Stimulated activated CD8-positive, alpha-beta memory T cell treated with anti-CD3 and anti-CD28 coated beads, Interleukin-15, amount 100 ng/mL, for 4 hours (primary cell): ENCODE measurements at places on chromosomes 11 and 22.

DNA sequence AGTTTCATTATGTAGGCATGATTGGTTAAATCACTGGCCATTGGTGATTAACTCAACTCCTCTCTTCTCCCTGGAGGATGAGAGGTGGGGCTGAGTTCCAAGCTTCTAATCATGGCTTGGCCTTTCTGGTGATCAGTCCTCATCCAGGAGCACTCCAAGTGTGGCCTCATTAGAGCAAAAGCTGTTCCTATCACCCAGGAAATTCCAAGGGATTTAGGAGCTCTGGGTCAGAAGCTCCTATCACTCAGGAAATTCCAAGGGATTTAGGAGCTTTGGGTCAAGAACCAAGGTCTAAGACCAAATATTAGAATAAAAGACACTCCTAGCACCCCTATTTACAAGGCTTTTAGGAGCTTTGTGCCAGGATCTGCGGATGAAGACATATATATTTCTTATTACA, 168.0 kb upstream of the BDNF start:
- DNase-seq: no peak

DNA sequence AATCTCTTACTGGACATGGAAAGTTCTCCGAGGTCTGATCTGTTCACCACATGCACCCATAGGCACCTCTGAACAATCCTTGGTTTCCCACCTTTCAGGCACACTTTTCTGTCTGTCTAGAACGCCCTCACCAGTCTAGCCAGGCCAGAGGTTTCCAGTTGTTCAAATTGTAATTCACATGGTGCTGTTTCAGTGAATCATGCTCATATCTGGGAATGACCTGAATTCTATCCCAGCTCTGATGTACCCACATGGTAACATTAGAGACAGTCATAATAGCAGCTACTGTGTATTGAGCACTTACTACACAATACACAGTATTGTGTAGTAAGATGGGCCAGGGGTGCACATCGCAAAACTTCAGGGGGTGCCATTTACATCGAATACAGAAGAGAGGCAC, 138.2 kb downstream of the COMMD9 start:
- no peak for DNase-seq

- DNase-seq: no peak
These were observed 60.4 kb upstream of the ZBED5 start for GRCh38 chr11:10918275-10918674.

- DNase-seq: no peak
These were observed 43.1 kb downstream of the PITPNB start for GRCh38 chr22:27875951-27876350.

- no peak for DNase-seq
These were observed 20.2 kb downstream of the C22orf31 start for GRCh38 chr22:29041408-29041807.

GRCh38 chr11:106668147-106668546, 350.1 kb downstream of the GUCY1A2 start:
- no peak for DNase-seq

DNA sequence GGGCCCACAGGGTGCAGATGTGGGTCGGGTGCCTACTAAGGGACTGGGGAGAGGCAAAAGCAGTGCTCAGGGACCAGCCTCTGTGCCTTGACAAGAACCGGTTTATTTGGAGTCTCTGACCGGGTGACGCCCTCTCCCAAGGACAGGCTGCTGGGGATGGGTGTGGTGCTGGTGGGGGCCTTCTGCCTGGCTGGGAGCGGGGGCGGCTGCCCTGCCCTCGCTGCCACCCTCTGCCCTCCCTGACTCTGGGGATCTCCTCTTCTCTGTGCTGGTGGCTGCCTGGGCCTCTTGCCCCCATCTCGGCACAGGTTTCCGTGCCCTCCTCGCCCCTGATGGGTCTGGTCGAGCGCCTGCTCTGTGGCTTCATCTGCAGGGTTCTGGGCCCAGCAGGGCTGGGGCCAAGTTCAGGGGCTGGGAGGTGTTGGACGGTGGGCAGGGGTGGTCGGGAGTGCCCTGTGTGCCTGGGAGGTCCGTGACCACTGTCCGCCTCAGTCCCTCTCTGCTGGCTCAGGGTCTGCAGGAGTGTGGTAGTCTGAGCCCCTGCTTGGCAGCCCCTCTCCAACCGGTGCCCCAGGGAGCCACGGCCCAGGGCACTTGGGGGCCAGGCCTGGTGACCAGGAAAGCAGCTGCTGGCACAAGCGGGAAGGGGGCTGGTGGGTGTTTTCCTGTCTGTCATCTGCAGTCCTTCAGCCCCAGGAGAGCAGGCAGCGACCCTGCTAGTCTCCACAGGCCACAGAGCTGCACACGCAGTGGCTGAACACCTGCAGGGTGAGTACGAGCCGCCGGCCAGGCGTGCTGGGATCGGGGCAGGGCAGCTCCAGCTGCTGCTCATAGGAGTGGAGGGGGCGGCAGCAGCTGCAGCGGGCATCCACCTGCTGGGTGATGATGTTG, 23.5 kb downstream of the MUC6 start:
- no peak for DNase-seq

DNA sequence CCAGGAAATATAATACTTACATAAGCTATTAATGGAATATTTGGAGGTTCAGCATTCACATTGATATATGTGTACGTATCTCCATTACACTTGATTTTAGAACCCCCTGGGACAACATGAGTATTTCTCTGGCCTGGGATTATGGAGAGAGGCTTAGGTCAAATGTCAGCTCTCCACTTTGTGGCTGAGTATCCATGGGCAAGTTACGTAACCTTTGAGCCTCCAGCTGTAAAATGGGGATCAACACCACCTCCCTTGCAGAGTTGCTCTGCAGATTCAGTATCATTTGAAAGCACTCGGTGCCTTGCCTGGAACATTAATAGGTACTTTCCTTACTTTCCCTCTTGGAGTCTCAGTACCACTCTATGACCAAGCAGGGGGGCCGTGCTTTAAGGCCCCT, 33.2 kb downstream of the C22orf31 start:
- no peak for DNase-seq

DNA sequence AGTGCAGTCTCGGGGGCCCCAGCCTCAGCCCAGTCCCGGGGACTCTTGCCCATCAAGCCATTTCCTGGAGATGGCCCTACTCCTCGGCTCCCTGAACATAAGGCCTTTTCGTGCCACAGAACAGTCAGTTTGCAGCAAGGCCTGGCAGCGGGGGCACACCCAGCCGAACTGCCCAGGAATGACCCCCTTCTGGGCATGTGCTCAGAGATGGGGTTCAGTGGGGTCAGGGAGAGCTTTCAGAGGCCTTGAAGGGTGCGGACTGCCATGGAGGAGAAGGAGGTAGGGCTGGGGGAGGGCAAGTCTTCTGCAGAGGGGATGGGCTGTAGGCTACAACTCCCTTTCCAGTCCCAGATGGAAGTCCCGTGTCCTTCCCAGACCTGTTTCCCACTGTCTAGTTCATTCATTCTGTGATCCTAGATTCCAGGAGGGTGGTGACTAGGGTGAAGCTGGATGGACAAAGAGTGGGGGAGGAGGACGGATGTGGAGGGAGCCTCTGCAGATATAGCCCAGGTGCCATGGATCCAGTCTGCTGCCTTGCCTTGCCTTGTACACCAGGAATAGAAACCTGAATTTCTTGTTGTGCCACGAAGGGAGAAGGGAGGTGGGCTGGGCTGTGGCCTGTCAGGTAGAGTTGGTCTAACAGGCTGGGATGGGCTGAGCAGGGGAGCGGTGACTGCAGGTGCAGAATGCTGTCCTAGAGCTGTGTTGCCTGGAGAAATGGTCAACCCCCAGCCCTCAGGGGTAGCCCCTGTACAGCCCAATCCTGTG, 14.2 kb upstream of the OMP start:
- DNase-seq: no peak

GRCh38 chr11:44600839-44601383, 35.4 kb downstream of the CD82 start:
- DNase-seq: no peak

DNA sequence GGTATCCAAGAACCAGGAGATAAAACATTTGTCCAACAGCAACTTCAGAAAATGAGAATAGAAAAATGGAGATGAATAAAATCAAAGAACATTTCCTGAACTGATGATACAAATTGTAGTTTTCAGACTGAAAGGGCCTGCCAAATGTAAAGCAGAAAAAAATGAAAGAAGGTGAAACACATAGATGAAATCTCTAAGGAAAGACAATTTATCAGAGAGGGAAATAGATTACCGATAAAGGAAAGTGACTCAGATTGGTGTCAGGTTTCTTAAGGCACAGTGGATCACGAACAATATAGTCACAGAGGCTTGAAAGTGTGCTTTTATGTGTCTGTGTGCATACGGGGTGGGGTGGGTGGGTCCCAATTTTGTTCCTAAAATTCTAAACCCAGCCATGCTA, 4.1 kb upstream of the STT3A start:
- DNase-seq: no peak

DNA sequence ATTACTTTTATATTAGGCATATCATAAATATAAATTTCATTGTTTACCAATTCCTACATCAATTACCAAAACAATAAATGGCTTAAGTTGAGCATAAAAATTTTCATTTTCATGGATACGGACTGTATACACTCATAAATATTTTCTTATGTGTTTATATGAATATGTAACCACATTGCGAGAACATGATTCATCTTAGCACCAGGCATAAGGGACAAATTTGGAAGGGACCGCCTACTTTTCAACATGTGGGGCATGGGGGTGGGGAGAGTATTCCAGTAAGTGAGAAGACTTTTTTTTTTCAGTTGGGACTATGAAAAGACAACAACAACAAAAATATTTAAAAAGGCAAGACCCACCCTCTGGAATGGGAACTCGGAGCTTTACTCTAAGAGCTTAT, 296.1 kb downstream of the RAB38 start:
- no peak for DNase-seq

DNA sequence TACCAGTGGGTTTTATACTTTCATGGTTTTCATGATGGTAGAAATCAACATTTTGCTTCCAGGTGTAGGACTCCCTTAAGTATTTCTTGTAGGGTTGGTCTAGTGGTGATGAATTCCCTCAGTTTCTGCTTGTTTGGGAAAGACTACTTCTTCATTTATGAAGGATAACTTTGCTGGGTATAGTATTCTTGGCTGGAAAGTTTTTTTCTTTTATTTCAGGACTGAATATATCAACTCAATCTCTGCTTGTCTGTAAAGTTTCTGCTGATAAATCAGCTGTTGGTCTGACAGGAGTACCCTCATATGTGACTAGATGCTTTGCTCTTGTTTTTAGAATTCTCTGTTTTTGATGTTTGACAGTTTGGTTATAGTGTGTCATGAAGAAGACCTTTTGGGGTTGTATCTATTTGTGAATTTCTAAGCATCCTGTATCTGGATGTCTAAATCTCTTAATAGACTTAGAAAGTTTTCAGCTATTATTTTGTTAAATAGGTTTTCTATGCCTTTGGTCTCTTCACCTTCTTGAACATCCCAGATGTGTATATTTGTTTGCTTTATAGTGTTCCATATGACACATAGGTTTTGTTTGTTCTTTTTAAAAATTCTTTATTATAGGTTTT, 95.9 kb downstream of the ENTHD1 start:
- DNase-seq: no peak

GRCh38 chr11:88447281-88447680, 109.7 kb upstream of the CTSC start:
- DNase-seq: no peak

DNA sequence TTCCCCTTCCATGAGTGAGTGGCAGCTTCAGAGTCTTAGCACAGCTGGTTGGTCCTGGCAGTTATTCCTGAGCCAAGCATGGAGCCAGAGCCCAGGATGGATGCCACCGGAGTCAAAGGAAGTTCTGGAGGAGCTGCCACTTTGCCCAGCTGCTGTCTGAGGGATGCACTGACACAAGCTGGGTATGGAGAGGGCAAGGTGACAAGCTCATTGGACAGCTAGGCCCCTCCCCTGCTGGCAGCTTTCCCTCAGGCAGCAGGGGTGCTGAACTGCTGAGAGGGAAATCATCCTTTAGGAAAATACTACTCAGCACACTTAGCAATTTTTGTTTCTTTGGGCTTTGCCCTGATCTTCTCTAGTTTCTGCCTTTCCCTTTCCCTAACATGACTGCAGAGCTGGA, 99.3 kb upstream of the SESN3 start:
- no peak for DNase-seq

DNA sequence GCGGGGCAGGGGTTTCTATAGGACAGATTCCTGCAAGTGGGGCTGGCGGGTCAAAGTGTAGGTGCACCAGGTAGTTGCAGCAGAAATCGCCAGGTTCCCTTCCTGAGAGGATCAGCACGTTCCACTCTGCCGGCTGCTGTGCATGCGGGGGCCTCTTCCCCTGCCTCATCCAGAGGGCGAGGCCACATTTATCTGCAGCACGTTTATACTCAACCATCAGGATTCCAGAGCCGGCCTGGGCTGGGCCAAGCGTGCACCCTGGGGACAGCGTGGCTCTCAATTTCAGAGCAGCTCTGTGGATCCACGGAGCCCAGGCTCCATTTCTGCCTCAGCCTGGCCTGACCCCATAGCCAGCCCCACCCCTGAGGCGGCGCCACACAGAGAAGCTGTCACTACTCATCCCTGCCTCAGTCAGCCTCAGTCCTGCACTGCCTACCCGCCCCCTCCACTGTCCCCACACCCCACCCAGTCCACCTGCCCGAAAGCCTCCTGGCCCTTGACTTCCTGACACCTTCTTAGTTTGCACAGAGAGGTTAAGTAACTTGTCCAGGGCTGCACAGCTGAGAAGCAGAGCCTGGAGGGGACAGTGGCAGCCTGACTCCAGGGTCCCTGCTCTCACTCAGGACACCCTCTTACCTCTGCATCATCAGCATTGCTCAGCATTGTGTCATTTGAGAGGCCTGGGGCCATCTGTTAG, 45.9 kb upstream of the RTL6 start:
- DNase-seq: no peak

GRCh38 chr11:10864688-10865087, 6.8 kb upstream of the ZBED5 start:
- DNase-seq: no peak

GRCh38 chr11:108338750-108339149, 115.9 kb downstream of the ATM start:
- no peak for DNase-seq

- no peak for DNase-seq
These were observed 212.6 kb upstream of the NAV2 start for GRCh38 chr11:19499999-19500398.

- DNase-seq: no peak
These were observed 649 bp downstream of the PRRG4 start for GRCh38 chr11:32830413-32830738.

- DNase-seq: no peak
These were observed 534.8 kb downstream of the INSC start for GRCh38 chr11:15649371-15650104.
